Fibroblast of the aortic adventitia (primary cell): ENCODE measurements at places on chromosomes 5 and 9.

GRCh38 chr5:147874910-147875367 is 3.6 kb upstream of the SCGB3A2 start:
- no peak for DNase-seq

DNA sequence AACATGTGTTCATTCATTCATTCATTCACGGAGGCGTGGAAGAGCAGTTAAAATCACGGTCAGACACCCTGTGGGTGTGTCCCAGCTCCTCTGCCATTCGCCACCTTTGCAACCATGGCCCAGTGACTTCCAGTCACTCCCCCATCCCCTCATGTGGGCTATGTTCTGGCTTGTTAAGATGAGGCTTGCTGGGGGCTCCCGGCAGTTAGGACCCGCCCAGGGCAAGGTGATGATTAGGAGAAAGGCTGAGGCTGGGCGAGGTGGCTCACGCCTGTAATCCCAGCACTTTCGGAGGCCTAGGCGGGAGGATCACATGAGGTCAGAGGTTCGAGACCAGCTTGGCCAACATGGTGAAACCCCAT is 24.9 kb upstream of the PTGES start:
- no peak for DNase-seq

DNA sequence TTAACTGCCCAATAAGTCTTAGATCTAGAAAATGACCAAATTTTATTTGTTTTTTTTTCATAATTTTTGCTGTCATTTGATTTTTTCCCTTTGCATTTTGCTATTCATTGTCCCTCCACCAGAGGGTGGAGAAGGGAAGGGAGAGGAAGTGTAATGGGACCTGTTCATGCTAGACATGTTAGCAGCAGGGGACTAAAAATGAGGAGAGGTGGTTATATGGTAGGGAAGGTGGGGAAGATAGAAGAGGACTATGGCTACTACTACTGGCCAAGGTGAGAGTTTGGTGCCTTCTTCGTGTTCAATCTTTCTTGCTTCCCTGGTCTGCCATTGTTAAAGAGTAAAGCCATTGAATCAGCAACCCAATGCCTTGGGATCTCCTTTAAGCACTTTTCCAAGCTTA is 6.4 kb downstream of the GRIA1 start:
- DNase-seq: peak; percentile 66

DNA sequence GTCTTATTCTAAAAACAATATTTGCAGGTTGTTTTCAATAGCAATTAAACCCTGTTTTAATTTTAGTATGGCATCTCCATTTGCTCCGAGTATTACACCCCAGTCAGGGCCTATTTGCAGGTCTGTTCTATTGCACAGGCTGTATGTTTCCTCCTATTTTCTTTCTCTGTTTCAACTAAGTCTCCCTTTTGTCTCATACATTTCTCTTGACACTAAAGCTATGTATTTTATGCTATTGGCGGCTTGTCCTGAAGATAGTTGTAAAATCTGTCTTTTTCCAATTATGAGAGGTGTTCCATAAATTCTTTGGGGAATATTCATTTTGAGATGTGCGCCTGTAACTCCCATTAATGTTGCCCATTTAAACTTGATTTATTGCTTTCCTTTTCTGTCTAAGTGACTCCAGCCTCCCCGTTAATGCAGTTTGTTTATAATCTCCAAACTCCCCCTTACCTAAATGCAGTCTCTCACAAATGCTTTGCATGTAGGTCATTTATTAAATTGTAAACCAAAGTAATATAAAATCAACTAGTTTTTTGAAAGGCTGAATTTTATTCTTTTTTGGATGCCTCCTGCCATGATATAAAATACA is 262.4 kb downstream of the CDH12 start:
- no peak for DNase-seq

- DNase-seq: no peak
Observed at GRCh38 chr5:83494087-83494620, 22.6 kb downstream of the VCAN start.

DNA sequence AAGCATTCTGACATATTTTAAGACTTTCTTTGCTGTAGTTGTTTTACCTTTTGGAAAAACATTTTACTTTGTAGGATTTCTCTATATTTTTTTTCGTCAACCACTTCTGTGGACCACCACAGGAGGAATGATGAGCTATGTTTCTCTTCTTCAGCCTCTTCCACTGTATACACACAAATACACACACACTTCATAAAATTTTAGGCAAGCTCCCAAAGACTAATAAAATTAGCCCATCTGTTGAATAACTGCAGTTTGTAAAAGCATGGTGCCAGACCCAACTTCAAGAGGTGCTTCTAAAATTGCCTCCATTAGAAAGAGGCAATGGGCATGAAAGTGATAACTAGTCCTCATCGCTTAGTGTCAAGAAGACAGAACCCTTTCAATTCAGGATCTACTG is 4.1 kb upstream of the CEP120 start:
- DNase-seq: no peak

GRCh38 chr5:17004441-17005106 is 68.5 kb upstream of the MYO10 start:
- DNase-seq: no peak

- peak; percentile 76 for DNase-seq
Observed at GRCh38 chr5:160047423-160047822, 38.5 kb downstream of the TTC1 start.

- peak; percentile 56 for DNase-seq
Observed at GRCh38 chr5:143685246-143685815, 126.6 kb upstream of the HMHB1 start.

- no peak for DNase-seq
Observed at GRCh38 chr9:73402081-73403028, 250.7 kb downstream of the ANXA1 start.

- DNase-seq: no peak
Observed at GRCh38 chr5:151036556-151036955, 16.2 kb downstream of the GPX3 start.

GRCh38 chr5:16666883-16667398 is 50.1 kb upstream of the RETREG1 start:
- peak; percentile 9 for DNase-seq

DNA sequence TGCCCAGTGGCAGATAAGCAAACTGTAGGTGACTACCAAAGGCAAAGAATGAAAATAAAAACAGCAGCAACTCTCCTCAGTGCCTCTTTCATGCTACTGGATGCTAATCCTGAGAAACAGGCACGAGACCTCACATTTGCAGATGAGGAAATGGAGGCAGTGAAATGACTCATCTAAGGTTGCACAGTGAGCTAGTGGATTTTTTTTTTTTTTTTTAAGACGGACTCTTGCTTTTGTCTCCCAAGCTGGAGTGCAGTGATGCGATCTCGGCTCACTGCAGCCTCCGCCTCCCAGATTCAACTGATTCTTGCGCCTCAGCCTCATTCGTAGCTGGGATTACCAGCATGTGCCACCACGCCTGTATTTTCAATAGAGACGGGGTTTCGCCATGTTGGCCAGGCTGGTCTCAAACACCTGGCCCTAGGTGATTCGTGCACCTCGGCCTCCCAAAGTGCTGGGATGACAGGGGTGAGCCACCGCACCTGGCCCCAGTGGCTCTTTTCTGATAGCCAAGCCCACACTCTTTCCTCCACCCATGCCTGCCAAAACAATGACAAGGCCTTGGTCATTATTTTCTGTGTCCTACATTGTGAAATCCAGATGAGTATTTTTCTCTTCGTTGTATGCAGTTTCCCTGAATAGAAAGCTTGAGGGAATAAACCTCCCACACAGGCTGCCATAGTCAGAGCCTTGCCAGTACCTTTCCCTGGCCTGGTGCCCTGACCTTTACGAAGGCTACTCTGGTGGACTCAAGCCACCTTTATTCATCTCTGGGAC is 19.2 kb downstream of the DOCK2 start:
- DNase-seq: peak; percentile 16

DNA sequence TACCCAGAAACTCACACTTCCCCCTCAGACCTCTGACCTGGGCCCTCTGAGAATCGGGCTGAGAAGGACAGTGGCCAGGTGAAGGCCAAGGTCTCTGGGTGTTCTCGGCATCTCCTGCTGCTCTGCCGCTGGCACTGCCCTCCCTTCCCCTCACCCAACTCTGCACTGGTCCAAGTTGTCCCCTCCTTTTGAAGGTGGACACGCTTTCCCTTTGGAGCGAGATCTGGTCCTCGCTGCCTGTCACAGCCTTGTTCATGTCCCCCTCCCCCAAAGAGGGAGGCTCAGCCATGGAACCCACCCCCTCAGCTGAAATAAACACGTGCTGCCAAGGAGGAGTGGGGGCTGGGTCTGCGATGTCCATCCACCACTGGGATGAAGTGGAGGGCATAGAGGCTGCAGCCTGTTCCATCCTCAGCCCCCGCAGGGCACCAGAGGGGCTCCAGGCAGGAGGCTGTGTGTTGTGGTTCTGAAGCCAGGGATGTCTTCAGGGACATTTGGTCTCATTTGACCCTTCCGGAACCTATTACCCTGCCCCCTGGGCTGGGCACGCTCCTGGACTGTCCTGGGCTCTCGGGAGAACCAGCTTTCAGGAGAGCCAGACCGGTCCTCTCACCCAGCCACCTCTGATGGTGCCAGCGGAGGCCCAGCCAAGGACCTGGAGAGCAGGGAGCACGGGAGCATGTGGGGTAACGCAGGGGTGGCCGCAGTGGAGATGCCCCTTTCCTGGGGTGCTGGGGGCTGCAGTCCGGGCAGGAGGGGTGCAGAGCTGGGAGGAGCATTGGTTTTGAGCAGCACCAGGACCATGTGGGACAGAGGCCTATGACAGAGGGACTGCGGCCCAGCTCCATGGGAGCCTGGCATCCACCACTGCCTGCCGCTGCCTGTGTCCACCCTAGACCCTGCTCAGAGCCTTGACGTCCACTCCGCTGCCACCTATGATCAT is 4.7 kb upstream of the LCN2 start:
- DNase-seq: no peak

- peak; percentile 95 for DNase-seq
Observed at GRCh38 chr9:125522328-125522725, 184.7 kb downstream of the MAPKAP1 start.

DNA sequence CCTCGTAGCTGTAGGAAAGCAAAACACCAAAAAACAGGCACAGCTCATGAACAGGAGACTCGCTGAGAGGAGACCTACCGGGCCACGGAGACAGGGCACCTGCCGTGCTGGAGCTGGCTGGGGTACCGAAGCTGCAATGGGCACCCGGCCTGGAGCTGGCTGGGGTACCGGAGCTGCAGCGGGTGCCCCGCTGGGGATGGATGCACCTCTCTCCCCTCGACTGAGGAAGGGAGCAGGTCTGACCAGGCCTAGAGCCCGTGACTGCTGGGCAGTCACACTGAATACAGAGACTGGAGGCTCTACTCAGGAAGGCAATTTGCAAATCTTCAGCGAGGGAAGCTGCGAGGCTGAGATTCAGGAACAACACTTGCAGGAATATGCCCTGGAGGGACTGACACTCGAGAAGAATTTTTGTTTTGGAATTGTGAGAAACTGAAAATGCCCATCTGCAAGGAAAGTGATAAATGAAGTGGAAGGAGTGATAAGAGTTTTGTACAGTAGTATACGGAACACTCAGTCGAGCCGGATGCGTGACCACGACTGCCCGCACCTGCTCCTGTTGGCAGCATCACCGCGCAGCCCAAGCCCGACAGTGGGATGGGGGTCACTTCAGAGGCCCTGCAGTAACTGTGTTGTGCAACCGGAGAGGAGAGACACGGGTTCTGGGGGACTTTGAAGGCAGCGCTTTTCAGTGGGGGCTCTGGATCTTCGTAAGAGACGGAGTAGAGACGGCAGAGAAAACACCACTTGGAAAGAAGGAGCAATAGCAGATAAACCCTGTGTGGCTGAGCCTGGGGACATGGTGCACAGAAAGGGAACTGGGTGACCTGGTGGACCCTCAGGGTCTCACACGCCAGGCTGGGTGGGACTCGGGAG is 27.9 kb upstream of the LPCAT1 start:
- DNase-seq: no peak

DNA sequence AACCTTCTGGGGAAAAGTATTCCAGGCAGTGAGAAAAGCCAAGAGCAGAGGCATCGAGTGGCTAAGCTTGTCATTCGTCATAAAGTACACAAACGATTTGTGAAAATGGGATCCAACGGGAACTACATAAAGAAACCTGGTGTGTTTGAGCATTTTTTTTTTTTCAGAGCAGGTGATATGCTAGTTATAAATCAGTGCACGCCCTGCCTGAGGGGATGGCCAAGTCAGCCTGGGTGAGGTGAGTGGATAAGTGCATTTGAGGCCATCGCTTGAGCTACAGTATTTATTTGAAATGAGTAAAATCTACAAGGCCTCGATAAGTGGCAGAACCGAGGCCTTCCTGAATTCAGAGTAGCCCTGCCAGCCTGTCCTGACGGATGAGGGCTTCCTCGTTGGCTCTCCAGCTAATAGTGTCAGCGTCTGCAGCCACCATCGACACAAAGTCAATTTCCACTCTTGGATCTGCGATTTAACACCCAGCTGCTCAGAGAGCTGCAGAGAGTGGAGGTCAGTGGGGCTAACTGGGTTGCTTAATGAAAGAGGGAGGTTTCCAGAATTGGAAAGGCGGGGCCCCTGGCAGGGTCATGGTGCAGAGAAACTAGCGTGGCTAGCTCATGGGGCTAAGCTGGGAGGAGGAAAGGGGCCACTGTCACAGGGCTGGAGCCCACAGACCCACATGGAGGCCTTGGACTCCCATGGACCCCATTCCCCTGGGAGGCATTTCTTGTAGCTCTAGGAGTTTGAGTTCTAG is 27.3 kb downstream of the PPARGC1B start:
- DNase-seq: no peak

DNA sequence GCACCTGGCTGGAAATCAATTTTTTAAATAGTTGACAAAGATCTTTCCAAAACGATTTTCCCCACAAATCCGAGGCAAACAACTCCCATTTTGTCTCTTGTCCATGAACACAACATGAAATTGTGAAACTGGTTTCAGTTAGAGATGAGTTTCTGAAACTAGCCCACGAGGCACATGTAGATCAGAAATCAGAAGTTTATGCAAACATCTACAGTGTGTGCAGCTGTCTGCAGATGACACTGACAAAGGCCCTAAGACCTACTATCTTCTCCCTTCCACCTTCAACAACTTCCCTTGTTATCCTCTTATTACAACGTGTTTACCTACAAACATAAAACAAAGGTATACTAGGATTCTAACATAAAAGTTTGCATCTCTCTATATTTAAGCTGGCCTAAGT is 183.3 kb downstream of the DIRAS2 start:
- no peak for DNase-seq

DNA sequence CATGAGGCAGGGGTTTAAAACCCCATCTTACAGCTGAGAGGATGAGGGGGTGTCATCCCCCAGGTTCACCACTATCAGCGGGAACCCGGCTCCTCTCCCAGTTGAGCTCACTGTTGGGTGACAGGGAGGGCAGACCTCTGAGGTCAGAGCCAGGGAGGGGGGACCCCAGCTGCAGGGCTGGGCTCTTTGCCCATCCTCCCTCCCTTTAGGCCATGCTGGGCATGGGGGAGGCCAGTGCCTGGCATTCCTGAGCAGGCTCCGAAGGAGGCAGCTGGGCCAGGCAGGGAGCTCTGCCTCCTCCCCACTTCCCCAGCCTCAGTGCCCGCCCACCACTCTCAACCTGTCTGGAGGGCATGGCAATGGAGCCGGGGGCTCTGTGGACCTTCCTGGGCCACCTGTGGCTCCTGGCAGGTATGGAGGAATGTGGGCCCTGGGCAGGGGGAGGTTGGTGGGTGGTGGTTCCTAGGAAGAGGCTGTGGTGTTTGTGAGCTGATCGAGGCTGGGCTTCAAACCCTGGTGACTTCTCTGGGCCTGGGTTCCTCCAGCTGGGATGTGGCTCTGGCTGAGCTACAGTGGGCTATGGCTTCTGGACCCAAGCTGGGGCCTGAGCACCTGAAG is 12.6 kb downstream of the CRB2 start:
- DNase-seq: no peak
